ENCODE measurements at places on chromosomes 4 and X.

DNA sequence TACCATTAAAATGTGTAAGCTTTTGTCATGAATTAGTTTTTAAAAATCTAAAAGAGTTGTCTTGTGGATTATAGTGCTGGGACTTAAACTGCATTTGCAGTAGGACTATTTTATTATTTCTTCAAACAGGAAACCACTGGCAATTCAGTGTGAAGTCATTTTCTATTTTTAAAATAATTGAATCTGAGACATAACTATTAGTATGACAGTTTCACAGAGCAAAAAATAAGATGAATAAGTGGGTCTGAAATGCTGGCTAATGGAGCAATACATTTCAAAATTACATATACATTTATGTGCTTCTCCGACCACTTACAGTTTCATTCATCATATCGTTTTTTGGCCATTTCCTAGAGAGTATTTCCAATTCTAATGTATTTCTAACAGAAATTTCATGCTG, 75.3 kb upstream of the RAPGEF2 start:
- DNase-seq, result no peak

DNA sequence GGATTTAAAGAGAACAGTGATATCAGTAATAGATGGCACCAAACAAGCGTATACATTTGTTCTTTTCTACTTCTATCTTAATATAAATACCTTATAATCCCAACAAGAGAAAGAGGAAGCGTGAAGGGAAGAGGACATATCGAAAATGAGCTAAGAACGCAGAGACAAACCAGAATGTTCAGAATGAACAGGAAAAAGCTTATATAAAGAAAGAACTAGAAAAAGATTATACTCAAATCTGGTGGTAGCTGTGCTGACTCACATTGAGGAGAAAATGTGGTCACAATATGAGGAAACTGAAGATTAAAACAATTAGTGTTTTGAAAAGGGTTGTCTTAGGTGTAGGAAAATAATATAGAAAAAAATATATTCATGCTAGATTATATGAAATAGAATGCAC, 2.0 kb upstream of the GPR34 start:
- DNase-seq, result no peak

DNA sequence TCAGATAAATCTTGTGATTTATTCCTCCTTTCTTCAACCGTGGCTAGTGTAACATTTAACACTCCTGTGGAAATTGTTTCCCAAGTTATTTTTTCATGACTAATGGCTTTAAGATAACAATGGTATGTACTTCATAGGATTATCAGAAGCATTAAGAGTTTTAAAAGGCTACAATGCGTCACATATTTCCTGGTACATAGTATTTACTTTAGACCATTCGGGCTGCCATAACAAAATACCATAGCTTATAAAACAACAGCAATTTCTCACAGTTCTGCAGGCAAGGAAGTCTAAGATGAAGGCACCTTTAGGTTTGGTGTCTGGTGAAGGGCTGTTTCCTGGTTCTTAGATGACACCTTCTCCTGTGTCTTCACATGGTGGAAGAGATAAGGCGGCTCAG, 158.6 kb downstream of the PAPSS1 start:
- DNase-seq, result no peak

DNA sequence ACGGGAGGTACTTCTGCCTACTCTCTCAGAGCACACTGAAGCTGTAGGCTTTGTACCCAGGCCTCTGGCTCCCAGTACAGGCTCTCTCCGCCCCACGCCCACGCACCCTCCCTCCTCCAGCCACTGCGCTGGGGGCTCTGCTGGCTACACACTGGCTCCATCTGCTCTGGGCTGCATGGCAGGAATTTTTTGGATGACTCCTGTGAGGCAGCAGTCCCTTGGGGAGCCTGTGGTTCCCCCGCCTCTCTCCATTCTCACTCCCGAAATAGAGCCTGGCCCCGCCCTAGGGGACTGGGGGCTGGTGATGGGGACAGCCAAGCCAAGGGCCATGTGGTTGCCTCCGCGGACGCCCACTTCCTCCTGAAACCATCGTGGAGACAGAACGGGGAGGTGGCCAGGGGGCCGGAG, 58.1 kb upstream of the ADRA2C start:
- no peak for DNase-seq

GRCh38 chr4:154660052-154660451, 47.6 kb upstream of the FGG start:
- no peak for DNase-seq

DNA sequence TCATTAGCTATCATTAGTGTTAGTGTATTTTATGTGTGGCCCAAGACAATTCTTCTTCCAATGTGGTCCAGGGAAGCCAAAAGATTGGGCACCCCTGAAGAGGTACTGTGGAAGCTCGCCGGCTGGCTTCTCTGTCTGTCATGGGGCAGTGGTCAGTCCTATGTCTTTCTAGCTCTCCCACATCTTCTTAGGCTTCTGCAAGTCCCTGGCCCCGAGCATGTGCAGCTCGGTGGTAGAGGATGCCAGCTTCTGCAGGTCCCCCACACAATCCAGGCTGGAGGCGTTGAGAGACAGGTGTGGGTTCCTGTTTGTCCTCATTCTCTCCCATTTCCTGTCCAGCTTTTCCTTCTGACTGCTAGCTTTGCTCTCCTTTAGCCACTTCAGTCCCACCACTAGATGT, 134.1 kb upstream of the NALF2 start:
- no peak for DNase-seq

DNA sequence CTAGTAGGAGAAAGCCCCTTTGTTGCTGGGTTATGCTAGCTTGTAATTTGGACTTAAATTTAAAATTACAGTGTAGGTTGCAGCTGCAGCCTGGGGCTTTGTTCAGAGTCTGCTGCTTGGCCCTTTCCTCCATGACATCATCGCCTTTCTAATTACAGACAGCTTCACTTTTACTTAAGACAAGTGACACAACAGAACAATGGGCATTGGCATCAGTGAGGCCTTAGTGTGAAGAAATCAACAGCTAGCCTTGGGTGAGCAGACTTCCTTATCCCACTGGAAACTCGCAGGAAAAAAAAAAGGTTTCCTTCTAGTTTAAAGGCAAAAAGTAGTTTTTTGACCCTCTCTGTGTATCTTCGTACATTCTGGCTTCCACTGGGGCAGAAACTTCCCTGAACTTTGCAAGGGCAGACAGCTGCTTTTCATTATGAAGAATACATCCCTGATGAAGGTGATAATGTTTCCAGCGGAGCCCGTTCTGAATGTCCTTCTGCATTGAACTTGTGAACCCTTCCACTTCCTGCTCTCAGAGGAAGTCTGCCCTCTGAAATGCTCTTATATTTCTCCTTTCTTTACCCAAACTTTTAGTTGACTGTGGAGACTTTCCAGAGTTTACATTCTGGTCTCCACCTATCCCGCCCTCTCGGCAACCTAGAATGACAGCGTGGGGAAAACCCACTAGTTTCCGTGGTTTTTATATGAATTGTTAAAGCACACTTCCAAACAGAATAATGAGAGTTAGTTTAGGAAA, 123.2 kb upstream of the FAM9C start:
- peak; percentile 50 for DNase-seq

GRCh38 chr4:149223659-149224058, 592.0 kb downstream of the IQCM start:
- DNase-seq, result no peak

GRCh38 chr4:106302062-106302438, 14.0 kb downstream of the TBCK start:
- DNase-seq, result no peak

DNA sequence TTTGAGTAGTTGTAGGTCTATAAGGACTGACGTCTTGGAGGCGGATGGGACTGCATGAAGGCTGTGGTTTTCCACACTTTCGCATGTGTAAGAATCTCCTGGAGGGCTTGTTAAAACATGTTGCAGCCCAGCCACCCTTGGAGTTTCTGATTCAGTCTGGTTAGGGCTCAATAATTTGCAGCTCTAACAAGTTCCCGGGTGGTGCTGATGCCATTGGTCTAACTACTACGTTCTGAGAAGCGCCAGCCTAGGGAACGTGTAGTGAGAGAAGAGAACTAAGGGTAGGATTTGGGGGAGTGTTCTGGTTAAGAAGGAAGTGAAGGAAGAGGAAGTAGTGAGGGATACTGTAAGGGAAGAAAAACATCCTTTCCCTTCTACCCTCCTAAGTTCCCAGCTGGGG, 138.9 kb downstream of the LARP7 start:
- no peak for DNase-seq

Data from NCI-H2081 treated with DMSO at 0.1 percent for 48 hours (cell line).